ENCODE measurements at places on chromosomes 16 and 17. TPM values are rescaled to one million over a fixed set of nuclear protein-coding genes. Genes with fewer than 3 reads are reported as not detected.

The EVPL gene
- not detected for total RNA-seq

The CYBA gene
- 28.7 TPM for total RNA-seq

The KCNAB3 gene
- 12.3 TPM for total RNA-seq

The PHOSPHO1 gene
- 0.22 TPM for total RNA-seq

The C16orf87 gene
- 15.8 TPM for total RNA-seq

The TRPV3 gene
- 0.74 TPM for total RNA-seq

The CDRT15 gene
- total RNA-seq, result not detected

The TEX19 gene
- total RNA-seq, result not detected

The TMEM100 gene
- 1.4 TPM for total RNA-seq

The CD300E gene
- not detected for total RNA-seq

The ZFPM1 gene
- 11.1 TPM for total RNA-seq

The ALOX12 gene
- not detected for total RNA-seq

The GUCY2D gene
- total RNA-seq, result not detected

The FOXN1 gene
- total RNA-seq, result not detected

The ABCC11 gene
- total RNA-seq, result not detected

The PNPO gene
- total RNA-seq, result 6.0 TPM

The PIMREG gene
- 28.4 TPM for total RNA-seq

The CIITA gene
- 0.69 TPM for total RNA-seq

The TMEM106A gene
- total RNA-seq, result 2.3 TPM

The HIGD1B gene
- 1.1 TPM for total RNA-seq

The SLFN12L gene
- total RNA-seq, result not detected

The PNMT gene
- not detected for total RNA-seq

The CACNA1H gene
- total RNA-seq, result 161 TPM

The TMEM92 gene
- not detected for total RNA-seq

The DLX4 gene
- 0.29 TPM for total RNA-seq

The NUDT7 gene
- 3.0 TPM for total RNA-seq
